ENCODE measurements at places on chromosomes 4 and X.

DNA sequence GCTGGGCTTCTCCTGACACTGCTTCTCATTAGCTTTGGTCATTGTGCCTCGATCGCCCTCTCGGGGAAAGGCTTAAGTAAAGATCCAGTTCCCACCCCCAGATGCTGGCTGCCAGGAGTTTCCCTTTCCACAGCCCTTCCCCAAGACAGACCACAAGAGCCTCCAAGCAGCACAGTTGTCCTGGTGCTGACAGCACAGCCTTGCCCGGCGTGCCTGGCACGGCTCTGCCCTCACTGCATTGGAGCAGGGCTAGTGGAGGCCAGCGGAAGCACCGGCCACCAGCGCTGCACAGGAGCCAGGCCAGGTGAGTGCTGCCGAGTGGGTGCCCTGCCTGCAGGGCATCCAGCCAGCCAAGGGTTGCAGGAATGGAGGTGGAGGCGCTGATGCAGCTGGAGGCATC, 9.7 kb upstream of the MSANTD1 start:
- no peak for DNase-seq
- peaks cover 8% of the 10 kb centered on the region for H3K36me3 ChIP-seq
- no peaks in the 10 kb centered on the region for H3K4me1 ChIP-seq
- H3K4me3 ChIP-seq: no peak overlapping the region
- H3K27me3 ChIP-seq: no peaks in the 10 kb centered on the region

DNA sequence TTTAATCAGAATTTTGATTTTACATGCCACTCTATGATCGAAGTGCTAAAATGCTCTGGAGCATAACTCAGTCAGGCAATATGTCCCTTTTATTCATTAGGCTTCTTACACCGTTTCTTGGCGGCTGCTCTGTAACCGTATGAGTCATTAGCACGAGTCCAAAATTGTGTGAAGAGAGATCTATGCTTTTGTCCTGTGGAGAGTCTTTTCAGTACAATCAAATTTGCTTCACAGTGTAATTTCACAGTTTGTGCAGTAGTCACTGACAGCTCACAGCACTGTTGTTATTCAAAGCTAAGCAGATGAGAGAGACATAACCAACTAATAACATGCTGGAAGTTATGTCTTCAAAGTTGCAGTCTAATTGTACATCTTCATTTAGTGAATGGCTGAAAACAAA, 167.8 kb downstream of the PCDH10 start:
- no peaks in the 10 kb centered on the region for H3K27me3 ChIP-seq
- no peaks in the 10 kb centered on the region for H3K36me3 ChIP-seq
- H3K4me3 ChIP-seq: no peak overlapping the region
- DNase-seq: no peak

GRCh38 chr4:57504797-57505530, 394.8 kb upstream of the IGFBP7 start:
- no peaks in the 10 kb centered on the region for H3K27me3 ChIP-seq
- no peaks in the 10 kb centered on the region for H3K4me1 ChIP-seq
- H3K27ac ChIP-seq: no peak overlapping the region
- H3K36me3 ChIP-seq: no peaks in the 10 kb centered on the region

DNA sequence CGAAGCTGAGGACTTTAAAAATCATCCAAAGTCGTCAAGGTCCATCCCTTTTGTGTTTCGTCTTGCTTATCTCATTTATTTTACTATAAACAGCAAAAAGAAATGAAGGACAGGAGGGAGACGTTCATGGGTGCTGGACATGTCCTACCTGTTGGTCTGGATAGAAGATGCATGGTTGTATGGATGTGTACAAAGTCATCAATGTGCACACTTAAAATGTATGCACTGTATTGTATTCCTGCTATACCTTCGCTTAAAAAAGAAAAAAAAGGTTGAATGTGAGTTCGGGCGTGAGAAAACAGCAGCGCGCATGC, 313 bp upstream of the BLOC1S4 start:
- H3K4me1 ChIP-seq: peaks cover 14% of the 10 kb centered on the region
- no peak for DNase-seq

DNA sequence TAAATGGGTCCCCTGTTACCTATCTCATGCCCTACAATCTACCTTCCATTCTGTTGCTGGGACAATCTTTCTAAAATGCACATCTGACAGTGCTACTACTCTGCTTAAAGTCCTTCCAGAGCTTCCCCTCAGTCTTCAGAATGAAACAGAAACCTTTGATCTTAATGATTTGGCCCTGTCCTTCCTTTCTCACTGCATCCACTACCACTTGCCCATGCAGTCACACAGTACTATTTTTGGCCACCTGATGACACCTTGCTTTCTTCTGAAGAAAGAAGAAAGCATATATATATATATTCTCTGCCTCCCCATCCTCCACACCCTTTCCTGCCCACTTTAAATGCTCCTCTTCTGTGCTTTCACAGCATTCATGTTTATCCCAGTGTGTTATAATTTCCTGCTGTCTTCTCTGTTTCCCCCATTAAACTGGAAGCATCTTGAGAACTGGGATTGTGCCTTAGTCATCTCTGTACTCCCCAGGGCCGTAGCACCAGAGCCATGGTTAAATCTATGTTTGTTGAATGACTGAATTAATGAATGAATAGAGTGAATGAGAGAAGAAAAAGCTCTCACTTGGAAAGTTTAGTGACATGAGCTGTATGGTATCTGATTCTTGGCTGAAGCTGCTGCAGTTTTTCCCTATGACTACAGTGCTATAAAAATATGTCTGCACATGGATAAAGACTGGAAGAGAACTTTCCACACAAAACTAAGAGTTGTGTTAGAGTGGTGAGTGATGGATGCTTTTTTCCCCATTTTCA, 56.2 kb downstream of the RTL9 start:
- no peak overlapping the region for H3K27ac ChIP-seq
- DNase-seq: no peak
- H3K4me3 ChIP-seq: no peak overlapping the region
- peaks cover 2% of the 10 kb centered on the region for H3K27me3 ChIP-seq
- no peaks in the 10 kb centered on the region for H3K36me3 ChIP-seq
- no peaks in the 10 kb centered on the region for H3K4me1 ChIP-seq

DNA sequence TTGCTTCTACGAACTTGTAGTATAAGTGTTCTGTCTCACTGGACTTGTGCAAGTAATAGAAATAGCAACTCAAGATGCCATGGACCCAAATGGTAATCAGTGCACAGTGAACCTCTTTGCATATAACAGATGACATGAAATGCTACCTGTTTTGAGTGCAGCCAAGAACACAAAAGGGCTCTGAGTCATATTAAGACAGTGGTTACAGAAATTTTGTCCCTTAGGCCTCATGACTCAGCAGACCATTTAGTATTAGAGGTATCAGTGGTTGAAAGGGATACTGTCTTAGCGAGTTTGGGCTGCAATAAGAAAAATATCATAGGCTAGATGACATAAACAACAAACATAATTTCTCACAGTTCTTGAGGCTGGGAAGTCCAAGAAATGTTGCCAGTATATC, 502.9 kb upstream of the PCDH10 start:
- no peak for DNase-seq
- no peaks in the 10 kb centered on the region for H3K27me3 ChIP-seq
- no peak overlapping the region for H3K4me3 ChIP-seq
- H3K27ac ChIP-seq: no peak overlapping the region

DNA sequence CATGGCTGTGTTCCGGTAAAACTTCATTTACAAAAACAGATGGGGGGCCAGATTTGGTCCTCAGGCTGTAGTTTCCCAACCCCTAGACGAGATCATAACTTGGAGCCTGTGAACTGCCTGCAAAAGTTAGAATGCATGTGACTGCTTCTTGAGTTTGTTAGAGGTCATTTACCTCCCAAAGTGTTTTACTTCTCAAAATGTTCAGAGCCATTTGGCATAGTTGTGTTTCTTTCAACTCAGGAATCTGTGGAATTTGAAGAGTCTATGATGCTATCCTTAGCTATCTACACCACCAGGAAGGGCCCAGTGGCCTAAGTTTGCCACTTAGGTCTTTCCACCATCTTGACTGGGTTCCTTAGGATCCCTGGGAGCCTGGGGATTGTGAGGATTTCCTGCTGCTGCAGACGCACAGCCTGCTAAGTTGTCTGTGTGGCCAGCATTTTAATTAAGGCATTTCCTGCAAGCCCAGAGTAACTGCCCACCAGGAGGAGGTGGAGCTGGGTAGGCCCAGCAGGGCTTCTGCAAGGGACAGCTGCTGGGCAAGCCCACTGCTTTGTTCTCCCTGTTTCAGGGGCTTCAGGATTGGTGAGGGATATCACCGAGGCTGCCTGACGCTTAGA, 53.1 kb downstream of the CCNI start:
- no peak overlapping the region for H3K4me3 ChIP-seq
- no peaks in the 10 kb centered on the region for H3K27me3 ChIP-seq
- H3K36me3 ChIP-seq: peaks cover 35% of the 10 kb centered on the region
- peak; percentile 27 for DNase-seq

DNA sequence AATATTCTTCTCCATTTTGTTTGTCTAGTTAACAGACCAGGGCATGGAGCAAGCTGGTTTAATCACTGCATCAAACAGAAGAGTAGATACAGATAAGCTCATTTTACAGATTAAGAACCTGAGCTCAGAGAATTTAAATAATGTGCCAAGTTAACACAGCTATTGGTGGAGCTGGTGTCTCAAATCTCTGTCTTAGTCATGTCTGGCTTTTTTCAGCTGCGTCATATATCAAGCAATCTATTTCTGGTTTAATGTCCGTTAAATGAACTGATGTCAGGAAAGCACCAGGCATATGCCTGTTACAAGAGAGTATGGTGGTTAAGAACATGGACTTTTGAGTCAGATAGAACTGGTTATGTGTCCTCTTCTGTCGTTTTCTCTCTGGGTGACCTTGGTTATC, 79.8 kb upstream of the ADGRA3 start:
- H3K36me3 ChIP-seq: no peaks in the 10 kb centered on the region
- H3K4me3 ChIP-seq: no peak overlapping the region
- no peaks in the 10 kb centered on the region for H3K27me3 ChIP-seq
- H3K27ac ChIP-seq: no peak overlapping the region

- H3K27ac ChIP-seq: no peak overlapping the region
- no peak overlapping the region for H3K4me3 ChIP-seq
- DNase-seq: no peak
- no peaks in the 10 kb centered on the region for H3K27me3 ChIP-seq
- peaks cover 2% of the 10 kb centered on the region for H3K4me1 ChIP-seq
Observed at GRCh38 chr4:109079731-109080130, 222.7 kb downstream of the COL25A1 start.

DNA sequence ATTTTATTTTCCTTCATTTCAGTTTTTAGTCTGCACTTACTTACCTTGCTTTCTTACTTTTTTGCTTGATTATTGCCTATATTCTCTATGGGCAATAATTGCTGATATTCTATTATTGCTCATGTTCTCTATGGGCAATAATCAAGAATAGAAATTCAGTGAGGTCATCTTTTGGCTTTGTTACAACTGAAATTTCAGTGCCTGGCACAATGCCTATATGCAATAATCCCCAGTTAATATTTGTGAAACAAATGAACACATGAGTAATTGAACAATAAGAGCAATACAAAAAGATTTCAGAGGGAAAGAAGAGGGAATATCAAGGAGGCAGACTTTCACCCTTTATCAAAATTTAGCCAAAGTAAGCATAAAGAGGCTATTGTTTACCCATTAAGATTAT, 48.6 kb upstream of the ARSJ start:
- H3K4me3 ChIP-seq: no peak overlapping the region
- H3K27ac ChIP-seq: no peak overlapping the region
- H3K27me3 ChIP-seq: no peaks in the 10 kb centered on the region
- DNase-seq: no peak

- DNase-seq: no peak
- H3K4me1 ChIP-seq: no peaks in the 10 kb centered on the region
- H3K4me3 ChIP-seq: no peak overlapping the region
- no peak overlapping the region for H3K27ac ChIP-seq
Observed at GRCh38 chr4:152363086-152363485, 172.8 kb downstream of the FBXW7 start.

- no peaks in the 10 kb centered on the region for H3K4me1 ChIP-seq
- DNase-seq: peak; percentile 88
- H3K27ac ChIP-seq: no peak overlapping the region
- no peaks in the 10 kb centered on the region for H3K36me3 ChIP-seq
Observed at GRCh38 chrX:3326681-3327080, 19.8 kb downstream of the MXRA5 start.

GRCh38 chr4:36771411-36772153, 473.0 kb upstream of the NWD2 start:
- no peaks in the 10 kb centered on the region for H3K4me1 ChIP-seq
- H3K36me3 ChIP-seq: no peaks in the 10 kb centered on the region
- H3K4me3 ChIP-seq: no peak overlapping the region
- no peak overlapping the region for H3K27ac ChIP-seq
- H3K27me3 ChIP-seq: no peaks in the 10 kb centered on the region

GRCh38 chr4:30535255-30535654, 184.9 kb upstream of the PCDH7 start:
- H3K27me3 ChIP-seq: no peaks in the 10 kb centered on the region
- no peak overlapping the region for H3K27ac ChIP-seq
- no peak overlapping the region for H3K4me3 ChIP-seq
- DNase-seq: no peak

- H3K4me1 ChIP-seq: no peaks in the 10 kb centered on the region
- H3K27me3 ChIP-seq: no peaks in the 10 kb centered on the region
Observed at GRCh38 chr4:84985952-84986351, 19.5 kb upstream of the WDFY3 start.

GRCh38 chr4:38531141-38531727, 132.8 kb upstream of the KLF3 start:
- peak overlapping the region; percentile 16 for H3K4me3 ChIP-seq
- H3K27me3 ChIP-seq: no peaks in the 10 kb centered on the region
- peaks cover 11% of the 10 kb centered on the region for H3K4me1 ChIP-seq
- no peaks in the 10 kb centered on the region for H3K36me3 ChIP-seq
- DNase-seq: peak; percentile 57
- H3K27ac ChIP-seq: peak overlapping the region; percentile 66

Measured in kidney (tissue), 22 donors.